Activated CD4-positive, CD25-positive, alpha-beta regulatory T cell treated with anti-CD3 and anti-CD28 coated beads, Interleukin-2, amount 50 U/mL, for 24 hours (primary cell): ENCODE measurements at places on chromosomes 1 and 21.
A peak's percentile ranks its signal among the peaks of the same experiment; 100 is the strongest.

GRCh38 chr1:169931795-169932231 is 38.1 kb upstream of the SCYL3 start:
- no peak for ATAC-seq

- ATAC-seq: peak; percentile 23
Measured at GRCh38 chr1:235767795-235768194, 98.9 kb downstream of the LYST start.

DNA sequence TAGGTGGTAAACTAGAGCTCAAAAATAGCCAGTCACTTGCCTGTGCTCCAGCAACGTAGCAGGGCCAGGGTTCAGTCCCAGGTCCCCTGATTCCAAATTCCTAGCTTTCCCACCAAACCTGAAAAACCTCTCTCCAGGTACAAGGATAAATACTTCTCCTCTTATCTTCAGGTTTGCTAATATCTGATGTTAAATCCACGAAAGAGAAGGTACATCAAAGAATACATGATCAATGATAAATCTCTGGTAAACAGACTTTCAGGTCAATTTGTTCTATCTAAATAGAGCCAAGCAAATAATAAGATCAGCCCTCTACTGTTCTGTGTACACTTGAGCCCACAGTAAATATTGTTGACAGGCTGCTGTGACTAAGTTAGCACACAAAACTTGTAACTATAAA is 52.1 kb upstream of the AKT3 start:
- ATAC-seq: no peak

GRCh38 chr1:55282058-55282457 is 66.9 kb upstream of the USP24 start:
- ATAC-seq: no peak

DNA sequence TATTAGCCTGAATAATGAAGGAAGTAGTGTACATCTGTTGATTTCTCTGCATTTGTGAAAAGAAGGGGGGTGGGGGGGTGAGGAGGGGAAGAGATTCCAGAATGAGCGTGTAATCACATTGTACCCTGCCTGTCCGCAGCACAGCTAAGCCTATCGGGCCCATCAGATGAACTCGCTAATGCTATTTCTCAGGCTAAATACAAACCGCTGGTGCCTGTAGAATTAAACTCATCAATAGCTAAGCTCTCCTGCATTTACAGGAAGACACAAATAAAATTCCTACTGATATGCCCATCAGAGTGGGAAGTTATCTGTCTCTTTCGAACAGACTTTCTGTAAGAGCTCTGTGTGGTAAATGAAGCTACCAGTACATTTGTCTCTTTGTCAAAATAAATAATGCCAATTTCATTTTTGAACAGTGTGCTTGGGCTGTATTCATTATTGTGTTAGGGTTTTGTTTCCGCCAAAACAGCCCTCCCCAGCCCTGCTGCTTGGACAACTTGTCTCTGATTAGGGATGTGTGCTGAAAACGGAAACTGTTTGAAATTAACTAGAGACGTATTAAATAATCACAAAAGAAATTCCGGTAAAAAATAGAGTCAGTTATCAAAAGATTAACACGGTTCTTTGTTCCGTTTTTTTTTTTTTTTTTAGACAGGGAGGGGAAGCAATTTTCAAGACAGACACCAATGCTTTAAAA is 305.4 kb downstream of the TTLL7 start:
- ATAC-seq: no peak

DNA sequence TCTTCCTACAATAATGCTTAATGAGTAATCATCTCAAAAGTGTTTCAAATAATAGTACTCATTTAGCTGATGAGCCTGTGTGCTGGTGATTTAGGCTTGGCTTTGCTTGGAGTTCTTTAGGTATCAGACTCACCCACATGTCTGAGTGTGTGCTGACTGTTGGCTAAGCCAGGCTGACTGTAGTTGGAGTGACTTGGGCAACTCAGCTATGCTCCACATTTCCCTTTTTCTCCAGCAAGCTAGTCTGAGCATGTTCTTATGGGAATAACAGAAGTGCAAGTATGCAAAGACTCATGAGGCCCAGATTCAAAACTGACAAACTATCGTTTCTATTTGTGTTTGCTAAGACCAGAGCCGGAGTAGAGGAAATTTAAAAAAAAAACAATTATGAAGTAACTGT is 99.0 kb upstream of the ADGRL4 start:
- ATAC-seq: no peak

GRCh38 chr1:28973596-28974421 is 59.4 kb downstream of the EPB41 start:
- ATAC-seq: no peak

DNA sequence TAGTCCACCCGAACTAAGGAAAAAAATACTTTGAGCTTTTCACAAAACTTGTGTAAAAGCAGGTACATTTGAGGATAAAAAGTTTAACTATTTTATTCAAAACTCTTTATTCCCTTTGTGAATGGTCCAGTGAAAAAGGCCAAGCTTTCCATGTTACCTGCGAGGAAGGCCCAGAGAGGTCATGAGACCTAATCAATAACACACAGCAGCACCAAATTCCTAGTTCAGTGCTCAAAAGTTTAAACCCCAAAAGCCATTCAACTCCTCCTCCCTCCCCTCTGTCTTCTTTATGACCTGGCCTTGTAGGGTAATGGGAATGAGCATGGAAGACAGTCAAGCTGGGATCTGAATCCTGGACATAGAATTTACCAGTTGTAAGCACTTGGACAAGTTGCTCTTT is 151.9 kb upstream of the FGGY start:
- ATAC-seq: no peak

- no peak for ATAC-seq
Measured at GRCh38 chr1:89098857-89099256, 27.1 kb downstream of the GBP2 start.

- ATAC-seq: no peak
Measured at GRCh38 chr1:167836197-167836596, 77.7 kb downstream of the ADCY10 start.

GRCh38 chr1:1318131-1318652 is 6.3 kb downstream of the INTS11 start:
- no peak for ATAC-seq

DNA sequence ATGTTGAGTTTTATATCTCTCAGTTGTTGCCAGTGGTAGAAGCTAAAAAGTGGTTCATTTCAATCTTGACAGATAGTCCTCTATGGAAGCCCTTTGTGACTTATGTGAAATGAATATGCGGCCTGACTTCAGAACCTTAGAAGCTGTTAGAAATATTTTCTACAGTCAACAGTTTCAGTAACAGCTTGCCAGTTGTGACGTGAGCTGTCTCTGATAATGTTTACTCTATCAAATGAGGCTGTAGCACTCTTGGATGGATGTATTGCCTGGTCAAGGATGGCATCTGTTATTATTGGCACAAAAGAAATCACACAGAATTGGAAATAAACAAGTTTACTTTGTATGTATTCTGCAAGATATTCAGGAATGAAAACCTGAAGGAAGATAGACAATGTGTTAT is 31.9 kb downstream of the SNX7 start:
- ATAC-seq: no peak

- no peak for ATAC-seq
Measured at GRCh38 chr1:168379104-168379860, 98.6 kb downstream of the TBX19 start.

GRCh38 chr1:239840336-239840735 is 251.3 kb upstream of the FMN2 start:
- no peak for ATAC-seq

- ATAC-seq: peak; percentile 46
Measured at GRCh38 chr1:202692959-202693555, 17.2 kb downstream of the SYT2 start.

DNA sequence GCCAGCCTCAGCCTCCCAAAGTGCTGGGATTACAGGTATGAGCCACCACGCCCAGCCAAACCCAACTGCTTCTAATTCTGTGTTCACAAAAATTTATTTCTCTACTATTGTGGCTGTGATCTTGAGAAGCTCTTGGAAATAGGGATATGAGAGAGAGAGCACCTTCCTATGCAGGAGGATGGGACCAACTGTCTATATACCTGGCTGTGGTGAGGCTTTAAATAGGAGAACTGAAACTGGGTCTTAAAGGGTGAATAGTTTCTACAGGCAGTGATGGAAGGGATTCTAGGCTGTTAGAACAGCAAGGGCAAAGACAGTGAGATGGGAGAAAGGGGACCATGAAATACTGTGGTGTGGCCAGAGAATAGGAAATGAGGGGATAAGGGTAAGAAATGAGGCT is 8.3 kb upstream of the PTCH2 start:
- ATAC-seq: no peak

DNA sequence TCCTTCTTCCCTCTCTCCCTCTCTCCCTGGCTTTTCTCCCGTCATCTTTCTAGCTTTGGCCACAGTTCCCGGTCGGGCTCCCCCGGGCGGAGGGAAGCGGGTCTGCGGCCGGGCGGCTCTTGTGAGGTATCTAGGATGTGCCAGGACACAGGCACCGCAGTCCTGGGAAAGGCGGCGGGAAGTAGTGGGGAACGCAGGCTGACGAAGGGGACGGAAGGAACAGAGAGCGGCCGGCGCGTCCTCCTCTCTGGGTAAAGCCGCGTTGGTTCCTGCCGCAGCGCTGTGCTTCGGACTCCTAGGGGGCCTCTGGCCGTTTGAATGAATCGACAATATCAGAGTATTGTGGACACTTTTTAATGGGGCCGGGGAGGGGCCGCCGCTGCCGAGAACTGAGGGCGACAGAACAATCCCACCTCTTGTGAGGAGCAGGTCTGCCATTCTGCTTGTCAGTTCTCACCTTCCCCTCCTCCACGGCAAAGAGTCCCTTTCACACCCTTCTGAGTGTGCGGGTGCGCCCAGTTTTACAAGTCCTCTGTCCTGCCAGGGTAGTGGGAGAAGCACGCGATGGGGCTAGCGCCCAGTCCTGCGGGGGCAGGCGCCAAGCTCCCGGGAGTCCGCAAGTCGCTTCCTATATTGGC is 1.2 kb upstream of the LHX9 start:
- no peak for ATAC-seq

GRCh38 chr1:48093147-48093546 is 96.0 kb upstream of the TRABD2B start:
- no peak for ATAC-seq

DNA sequence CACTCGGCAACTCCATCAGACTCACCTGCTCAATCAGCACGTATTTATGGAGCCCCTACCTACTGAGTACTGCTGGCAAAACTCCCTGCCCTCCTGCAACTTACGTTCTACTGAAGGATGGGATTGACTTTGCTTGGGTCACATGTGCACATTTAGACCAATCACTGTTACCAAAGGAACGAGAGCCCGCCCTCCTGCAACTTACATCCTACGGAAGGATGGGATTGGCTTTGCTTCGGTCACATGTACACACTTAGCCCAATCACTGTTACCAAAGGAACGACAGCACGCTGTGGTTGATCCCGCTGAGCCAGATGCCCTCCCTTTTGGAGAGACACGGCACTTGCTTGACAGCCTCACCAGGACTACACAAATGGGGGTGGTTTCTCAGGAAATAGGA is 46.0 kb downstream of the UBIAD1 start:
- no peak for ATAC-seq

DNA sequence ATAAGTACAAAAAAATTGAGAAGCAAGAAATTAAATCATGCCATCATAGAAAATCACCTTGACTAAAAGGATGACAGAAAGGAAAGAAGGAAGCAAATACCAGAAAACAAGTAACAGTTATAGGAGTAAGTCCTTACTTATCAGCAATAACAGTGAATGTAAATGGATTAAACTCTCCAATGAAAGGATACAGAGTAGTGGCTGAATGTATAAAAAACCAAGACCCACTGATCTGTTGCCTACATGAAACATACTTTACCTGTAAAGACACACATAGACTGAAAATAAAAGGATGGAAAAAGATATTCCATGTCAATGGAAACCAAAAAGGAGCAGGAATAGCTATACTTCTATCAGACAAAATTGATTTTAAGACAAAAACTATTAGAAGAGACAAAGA is 52.2 kb downstream of the RABGAP1L start:
- ATAC-seq: no peak

DNA sequence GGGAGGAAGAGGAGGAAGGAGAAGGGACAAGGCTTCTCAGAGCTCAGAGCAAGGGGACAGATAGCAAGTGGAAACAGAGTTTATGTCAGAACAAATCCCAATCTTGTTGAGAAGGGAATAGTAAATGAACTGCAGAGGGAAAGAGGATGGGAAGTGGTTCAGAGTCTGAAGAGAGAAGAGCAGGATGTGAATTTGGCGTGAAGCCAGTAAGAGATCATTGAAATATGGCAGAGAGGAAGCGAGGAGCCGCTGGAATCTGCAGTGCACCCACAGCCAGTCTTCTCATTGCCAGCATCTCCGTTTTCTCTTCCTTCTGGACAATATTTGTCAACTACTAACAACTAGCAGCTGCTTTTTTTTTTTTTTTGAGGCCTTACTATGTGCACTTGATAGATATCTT is 19.1 kb downstream of the OLFML3 start:
- ATAC-seq: no peak

- ATAC-seq: no peak
Measured at GRCh38 chr1:156904187-156904959, 10.9 kb downstream of the PEAR1 start.

GRCh38 chr21:21230672-21231071 is 232.5 kb downstream of the NCAM2 start:
- ATAC-seq: no peak

- no peak for ATAC-seq
Measured at GRCh38 chr1:32142446-32143301, 34.8 kb downstream of the KPNA6 start.

DNA sequence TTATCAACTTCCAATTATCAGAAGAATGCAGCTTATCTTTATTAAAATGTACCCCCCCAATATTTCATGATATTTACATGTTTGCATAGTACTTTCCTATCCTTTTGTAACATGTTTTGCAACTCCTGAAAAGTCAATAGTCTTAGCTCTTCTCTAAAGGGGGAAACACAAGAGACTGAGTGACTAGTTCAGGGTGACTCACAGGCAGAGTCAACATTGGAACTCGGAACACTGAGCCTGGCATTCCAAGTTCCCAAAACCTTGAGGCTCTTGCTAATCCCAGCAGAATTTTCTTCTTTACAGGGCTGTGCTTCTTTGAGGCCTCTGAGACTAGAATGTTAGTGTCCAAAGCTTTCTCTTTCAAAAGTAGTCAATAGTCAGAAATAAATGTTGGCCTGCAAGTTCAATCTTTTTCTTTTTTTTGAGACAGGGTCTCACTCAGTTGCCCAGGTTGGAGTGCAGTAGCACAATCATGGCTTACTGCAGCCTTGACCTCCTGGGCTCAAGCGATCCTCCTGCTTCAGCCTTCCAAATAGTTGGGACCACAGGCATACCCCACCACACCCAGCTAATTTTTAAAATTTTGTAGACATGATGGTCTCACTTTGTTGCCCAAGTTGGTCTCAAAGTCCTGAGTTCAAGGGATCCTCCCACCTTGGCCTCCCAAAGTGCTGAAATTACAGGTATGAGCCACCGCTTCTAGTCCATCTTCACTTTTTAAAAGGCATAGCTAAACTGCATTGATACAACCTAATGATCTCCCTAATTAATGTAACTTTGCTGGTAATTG is 37.5 kb downstream of the ZNF281 start:
- no peak for ATAC-seq

GRCh38 chr1:176619261-176619660 is 156.3 kb downstream of the PAPPA2 start:
- no peak for ATAC-seq

DNA sequence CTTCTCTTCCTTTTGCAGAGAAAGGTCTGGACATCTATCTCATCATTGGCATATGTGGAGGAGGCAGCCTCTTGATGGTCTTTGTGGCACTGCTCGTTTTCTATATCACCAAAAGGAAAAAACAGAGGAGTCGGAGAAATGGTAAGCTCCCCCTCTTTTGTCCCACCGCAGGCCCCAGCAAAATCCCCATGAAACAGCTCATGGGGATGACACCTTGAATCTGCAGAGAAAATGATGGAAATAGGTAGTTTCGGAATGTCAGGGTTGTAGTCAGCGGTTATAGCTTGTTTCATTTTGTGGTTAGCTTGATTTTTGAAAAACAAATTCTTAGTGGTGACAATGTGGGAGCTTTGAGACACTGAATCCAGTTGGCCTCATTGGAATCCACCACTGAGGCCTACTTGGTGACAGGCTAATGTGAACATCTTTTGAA is 10.3 kb downstream of the CD2 start:
- peak; percentile 42 for ATAC-seq
